ENCODE measurements at places on chromosomes 4 and X. TPM values are rescaled to one million over a fixed set of nuclear protein-coding genes. Genes with fewer than 3 reads are reported as not detected.

Gene SMC1A
- 23.3 TPM for total RNA-seq

Gene SH2D1A
- not detected for total RNA-seq

Gene HTR2C
- under 0.01 TPM for total RNA-seq

Gene SHROOM3
- 27.6 TPM for total RNA-seq

Gene CMC4
- total RNA-seq = 13.8 TPM

Gene METTL14
- total RNA-seq = 23.5 TPM

Gene FABP2
- not detected for total RNA-seq

Gene ITGB1BP2
- total RNA-seq = 6.5 TPM

Gene HMGB2
- total RNA-seq = 60.0 TPM

Gene GAGE2A
- total RNA-seq = not detected

DNA sequence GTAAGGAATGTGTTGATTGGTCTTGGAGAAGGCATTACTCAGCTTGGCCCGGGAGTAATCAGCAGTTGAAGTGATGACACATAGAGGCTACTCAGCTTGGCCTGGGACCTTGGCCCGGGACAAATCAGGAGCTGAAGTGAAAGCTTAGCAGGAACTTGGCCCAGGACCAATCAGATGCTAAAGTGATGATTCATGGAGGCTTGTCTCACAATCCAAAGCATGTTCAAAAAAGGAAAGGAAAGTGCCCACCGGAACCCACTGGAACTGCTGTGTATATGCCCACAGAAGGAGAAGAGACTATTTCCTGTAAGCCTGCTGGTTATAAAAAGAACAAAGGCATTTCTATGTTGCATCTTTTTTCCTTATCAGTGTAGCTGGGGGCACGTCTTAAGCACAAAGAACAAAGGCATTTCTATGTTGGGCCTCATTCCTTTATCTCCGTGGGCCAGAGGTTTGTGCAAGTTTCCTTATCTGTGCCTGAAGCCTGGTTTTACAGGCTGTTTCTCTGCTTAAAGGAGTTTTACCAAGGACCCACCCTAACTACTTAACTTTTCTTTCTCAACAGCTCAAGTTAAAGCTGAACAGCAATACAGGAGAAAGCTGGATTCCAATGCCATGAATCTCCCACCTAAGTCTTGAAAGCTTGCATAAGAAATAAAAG lies 1176.7 kb downstream of the NLGN4X start:
- peak; percentile 55 for DNase-seq

- DNase-seq = no peak
Observed at GRCh38 chr4:151553874-151554273, 144.9 kb downstream of the FHIP1A start.

GRCh38 chr4:112515198-112516065 lies 548 bp downstream of the NEUROG2 start:
- DNase-seq = peak; percentile 25

- no peak for DNase-seq
Observed at GRCh38 chr4:184765473-184766340, 31.8 kb upstream of the CENPU start.

GRCh38 chr4:170047771-170048354 lies 21.7 kb upstream of the MFAP3L start:
- peak; percentile 82 for DNase-seq

- peak; percentile 75 for DNase-seq
Observed at GRCh38 chr4:182916483-182917181, 554 bp downstream of the DCTD start.

DNA sequence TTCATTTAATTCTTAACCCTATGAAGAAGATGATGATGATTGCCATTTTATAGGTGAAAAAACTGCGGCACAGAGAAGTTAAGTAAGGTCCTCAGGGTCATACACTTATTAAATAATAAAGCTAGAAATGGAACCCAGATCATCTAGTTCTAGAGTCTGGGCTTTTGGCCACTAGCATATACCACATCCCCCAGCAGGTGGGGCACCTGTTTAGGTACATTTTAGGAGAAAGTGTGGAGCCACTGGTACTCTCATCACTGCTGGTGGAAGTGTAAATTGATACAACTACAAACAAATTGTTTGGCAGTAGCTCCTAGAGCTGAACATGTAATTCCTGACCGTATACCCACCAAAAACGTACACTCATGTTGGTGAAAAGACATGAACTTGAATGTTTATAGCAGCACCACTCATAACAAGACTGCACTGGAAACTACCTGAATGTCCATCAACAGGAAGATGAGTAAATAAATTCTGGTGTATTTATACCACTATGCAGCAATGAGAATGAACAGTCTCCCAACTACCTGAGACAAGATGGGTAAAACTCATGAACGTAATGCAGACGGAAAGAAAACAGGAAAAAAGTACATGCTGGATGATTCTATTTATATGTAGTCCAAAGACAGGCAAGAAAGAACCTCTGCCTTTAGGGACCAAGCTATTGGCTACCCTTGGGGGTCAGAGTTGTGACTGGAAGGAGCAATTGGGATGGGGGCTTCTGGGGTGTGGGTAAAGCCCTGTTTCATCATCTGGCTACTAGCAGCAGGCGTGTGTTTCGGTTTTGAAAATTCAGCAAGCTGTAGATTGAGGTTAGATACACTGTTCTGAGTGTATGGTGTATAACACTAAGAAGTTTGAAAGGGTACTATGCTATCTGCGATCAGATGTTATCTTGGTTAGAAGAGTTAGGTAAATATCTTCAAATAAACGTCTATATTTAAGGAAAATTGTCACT lies 72.3 kb upstream of the ADGRG2 start:
- no peak for DNase-seq

GRCh38 chr4:152778656-152779512 lies 646 bp downstream of the TIGD4 start:
- DNase-seq = no peak

GRCh38 chr4:188008377-188008776 lies 12.8 kb downstream of the ZFP42 start:
- DNase-seq = peak; percentile 52

DNA sequence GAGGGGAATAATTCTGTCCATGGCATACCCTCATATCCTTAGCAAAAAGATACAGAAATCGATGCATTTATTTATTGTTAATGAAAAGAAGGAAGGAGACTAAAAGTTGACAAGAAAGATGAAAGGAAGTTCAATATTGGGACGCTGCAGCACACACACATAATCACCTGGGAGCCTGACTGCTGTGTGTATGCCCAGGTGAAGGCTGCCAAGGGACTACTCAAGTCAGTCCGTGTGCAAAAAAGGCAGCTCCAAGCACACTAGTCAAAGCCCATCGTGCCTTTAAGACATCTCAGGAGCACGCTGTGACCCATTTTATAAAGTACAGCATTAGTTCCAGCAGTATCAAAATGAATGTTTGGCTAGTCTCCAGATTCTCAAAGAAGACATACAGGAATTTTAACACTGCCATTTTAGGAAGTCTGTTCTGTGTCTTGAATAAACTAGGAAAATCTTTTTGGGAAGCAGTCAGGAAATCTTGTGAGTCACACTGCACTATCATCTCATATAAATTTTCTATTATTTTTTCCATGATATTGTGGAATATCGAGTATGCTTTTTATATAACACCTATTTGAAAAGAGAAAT lies 363.9 kb downstream of the GASK1B start:
- DNase-seq = no peak

DNA sequence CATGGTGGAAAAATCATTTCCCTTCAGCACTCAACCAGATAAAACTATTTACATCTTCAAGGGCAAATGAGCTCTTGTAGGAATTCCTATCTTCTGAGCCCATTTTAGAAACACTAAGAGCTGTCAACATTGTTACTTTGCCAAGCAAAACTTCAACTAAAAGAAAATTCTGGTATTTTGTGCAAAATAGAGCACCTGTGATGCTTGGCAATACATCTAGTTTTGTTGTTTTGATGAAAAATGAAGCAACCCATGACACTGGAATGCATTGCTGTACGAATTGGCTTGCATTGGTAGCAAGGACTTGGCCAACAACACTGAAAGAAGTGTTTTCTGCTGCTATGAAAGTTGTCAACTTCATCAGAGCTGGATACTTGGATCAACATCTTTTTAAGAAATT lies 194.4 kb downstream of the COX18 start:
- DNase-seq = no peak

- DNase-seq = no peak
Observed at GRCh38 chr4:89287945-89288344, 19.7 kb downstream of the GPRIN3 start.

DNA sequence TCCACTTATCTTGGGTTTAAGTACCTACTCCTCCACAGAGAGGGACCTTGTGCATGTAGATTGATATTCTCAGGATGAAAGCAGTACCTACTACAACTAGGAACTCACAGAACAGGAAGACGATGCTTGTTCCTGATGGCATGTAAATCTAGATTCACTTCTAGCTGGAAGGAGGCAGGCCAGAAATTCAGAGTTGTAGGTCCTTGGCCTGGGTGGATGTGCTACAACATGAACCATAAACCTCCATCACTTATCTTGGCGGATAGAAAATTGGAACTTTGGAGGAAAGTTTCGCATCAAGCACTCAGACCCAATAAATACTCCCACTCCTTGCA lies 9.3 kb upstream of the SMIM20 start:
- no peak for DNase-seq
